ENCODE measurements at places on chromosomes 3 and 15.

DNA sequence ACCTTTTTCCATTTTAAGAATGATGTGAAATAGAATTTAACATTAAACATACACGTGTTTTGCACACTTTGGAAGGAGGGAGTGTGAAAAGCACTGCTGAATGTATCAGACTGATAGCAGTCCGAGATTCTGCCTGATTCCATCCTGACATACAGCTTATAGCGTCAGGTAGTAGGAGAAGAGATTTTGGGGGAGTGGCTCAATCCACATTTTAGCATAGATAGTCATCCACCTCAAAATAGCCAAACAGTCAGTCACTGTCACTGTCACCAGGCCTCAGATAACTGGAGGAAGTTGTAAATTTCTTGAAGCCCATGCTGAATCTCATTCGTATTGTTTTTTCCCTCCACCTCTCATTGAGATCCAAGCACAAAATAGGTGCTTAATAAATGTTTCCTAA, 35.4 kb upstream of the ARHGEF26 start:
- DNase-seq: no peak

- peak; percentile 71 for DNase-seq
Observed at GRCh38 chr3:41352510-41352909, 153.2 kb downstream of the CTNNB1 start.

DNA sequence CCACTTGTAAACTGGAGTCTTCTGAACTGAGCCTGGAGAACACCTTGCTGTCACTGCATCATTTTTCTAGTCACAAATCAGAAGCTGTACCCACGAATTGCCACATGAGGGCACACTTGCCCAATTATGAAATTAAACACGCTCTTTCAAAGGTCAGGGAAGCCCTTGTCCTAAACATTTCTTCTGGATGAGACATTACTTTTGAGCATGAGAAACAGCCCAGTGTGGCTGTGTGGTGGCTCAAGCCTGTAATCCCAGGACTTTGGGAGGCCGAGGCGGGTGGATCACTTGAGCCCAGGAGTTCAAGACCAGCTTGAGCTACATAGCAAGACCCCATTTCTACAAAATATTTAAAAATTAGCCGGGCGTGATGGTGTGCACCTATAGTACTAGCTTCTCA, 27.5 kb upstream of the CFAP161 start:
- peak; percentile 79 for DNase-seq

- no peak for DNase-seq
Observed at GRCh38 chr3:187210545-187211327, 13.4 kb downstream of the RTP1 start.

DNA sequence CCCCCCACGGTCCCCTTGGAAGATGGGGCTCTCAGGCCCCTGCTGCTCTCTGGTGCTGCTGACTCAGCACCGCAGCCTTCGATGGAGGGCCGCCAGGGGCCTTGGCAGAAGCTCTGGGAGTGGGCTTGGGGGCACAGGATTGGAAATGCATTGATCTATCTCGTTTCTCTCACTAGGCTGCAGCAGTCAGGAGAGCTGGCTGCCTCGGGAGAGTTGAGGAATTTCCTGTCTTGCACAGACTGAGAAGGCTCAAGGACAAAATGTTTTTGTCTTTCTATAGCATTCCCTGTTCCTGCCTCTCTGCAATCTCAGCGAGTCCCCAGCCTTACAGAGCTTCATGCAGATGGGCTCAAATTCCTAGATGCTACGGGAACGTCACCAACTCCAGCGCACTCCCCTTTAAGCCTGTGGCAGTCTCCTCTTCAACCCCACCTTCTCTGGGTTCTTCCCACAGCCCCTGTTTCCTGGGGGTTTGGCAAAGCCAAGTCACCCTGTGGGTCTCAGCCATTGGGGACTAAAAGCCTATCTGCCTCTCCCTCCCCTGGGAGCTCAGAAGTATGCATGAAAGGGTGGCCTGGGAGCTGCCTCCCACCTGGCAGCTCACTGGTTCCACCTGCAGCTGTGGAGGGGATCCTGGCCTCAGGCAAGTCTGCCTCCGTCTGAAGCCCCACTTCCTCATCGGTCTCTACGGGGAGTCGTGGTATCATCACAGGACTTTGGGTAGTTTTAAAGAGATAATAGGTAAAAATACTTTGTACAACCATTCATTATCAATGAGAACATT, 127.4 kb upstream of the HACD2 start:
- no peak for DNase-seq

- DNase-seq: no peak
Observed at GRCh38 chr3:16928386-16929132, 43.8 kb downstream of the PLCL2 start.

DNA sequence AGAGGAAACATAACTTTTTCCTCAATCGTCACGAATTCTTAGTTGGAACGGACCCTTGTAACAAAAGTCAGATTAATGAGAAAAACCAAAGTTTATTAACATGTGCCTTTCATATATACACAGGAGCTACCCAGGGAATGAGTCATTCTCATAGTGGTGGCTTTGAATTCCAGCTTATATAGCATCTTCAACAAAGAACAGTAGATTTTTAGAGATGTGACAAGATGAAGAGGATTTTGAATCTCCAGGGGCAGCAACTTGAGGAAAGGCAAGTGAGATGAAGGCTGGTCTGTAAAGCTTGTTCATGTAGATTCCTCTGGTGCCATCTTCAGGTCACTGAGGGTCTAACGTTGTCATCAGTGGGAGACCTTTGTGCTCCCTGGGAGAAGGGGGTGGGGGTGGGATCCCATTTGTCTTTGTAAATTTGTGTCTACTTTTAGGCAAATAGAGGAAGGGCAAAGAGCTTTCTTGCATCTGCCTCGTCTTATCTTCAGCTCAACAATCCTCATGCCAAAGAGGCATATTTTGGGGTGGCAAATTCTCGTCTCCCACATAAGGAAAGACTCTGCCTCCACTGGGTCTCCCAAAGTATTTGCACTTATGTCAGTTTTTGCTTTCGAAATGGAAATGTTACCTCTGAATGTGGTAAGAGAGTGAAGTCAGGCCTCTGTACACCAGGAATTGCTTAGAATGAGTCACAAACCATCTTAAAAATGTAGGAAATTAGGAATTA, 29.5 kb downstream of the CLEC3B start:
- peak; percentile 66 for DNase-seq

GRCh38 chr3:30042274-30042859, 564.0 kb upstream of the TGFBR2 start:
- peak; percentile 69 for DNase-seq

GRCh38 chr3:151171145-151171757, 31.8 kb downstream of the GPR171 start:
- DNase-seq: peak; percentile 60

GRCh38 chr3:43883729-43884396, 193.1 kb downstream of the ABHD5 start:
- DNase-seq: no peak

DNA sequence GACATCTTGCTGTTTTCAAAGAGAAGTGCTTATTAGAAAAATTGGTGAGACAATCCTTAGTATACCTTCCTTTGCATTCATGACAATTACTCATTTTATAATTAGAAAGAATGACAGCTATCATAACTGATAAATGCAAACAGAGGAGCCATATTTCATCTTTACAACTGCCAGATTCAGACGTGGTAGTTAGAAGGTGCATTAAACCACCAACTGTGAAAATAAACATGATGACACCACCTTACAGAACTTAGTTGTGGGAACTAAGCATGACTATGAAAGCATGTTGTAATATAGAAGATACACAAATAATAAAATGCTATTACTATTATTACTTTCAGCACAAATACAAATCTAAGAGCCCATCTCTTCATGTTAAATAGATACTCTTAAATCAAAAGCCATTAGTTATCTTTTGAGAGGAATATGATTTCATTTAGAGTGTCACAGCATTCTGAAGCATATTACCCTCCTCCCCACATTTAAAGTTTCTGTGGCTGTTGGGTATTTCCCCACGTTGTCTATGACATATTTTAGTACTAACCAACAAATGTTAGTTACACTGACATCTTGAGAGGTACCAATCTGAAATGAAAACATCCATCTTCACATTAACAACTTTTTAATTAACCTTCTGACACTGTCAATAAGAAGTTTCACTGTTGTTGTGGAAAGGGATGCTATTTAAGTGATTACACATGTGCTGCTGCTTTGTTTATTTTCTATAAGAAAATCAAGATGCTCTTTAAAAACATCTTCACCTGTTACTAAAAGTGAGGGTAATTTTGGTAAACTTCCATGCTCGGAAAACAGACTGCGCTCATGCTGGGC, 163.8 kb downstream of the LSAMP start:
- no peak for DNase-seq

DNA sequence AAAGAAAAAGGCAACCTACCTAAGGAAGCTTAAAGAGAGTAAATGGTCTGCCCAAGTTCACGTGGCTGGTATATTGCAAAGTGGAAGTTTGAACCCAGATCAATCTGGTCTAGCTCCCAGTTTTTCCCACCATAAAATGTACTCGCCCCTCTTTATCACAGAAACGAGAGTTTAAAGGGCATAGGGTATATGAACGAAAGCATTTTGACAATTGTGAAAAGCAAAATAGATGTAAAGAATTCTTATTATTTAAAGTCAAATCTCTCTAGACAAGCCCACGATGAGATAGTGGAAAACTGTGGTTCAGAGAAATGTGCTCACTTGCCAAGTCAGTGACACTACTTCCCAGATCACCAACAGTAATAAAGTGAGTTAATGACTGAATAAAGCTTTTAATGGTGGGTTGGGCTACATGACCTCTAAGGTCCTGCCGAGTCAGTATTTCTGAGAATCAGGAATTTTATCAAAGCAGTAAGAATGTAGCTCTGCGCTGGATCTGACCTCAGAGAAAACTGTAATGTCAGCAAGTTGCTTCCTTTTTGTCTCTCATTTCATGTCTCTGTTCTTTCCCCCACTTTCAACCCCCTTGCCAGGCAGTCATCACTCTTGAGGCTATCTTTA, 23.3 kb upstream of the NEO1 start:
- DNase-seq: no peak

GRCh38 chr3:193737191-193737751, 144.3 kb downstream of the OPA1 start:
- DNase-seq: no peak

DNA sequence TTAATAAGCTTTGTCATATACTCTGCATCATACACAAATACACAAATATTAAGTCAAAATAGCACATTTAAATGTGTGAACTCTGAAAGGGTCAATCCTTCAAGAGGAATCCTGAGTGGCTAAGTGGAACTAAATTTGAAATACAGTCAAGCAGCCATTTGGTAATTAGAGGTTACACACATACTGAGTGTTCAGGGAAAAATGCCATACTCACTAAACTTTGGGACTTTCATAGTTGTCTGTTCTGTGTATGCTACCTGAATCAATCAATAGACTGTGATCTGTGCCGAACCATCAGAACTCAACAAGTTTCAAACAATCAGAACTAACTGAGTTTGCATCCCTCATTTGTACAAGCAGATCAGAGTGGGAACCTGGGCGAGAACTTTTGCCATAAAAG, 15.3 kb downstream of the ANKRD28 start:
- DNase-seq: no peak

DNA sequence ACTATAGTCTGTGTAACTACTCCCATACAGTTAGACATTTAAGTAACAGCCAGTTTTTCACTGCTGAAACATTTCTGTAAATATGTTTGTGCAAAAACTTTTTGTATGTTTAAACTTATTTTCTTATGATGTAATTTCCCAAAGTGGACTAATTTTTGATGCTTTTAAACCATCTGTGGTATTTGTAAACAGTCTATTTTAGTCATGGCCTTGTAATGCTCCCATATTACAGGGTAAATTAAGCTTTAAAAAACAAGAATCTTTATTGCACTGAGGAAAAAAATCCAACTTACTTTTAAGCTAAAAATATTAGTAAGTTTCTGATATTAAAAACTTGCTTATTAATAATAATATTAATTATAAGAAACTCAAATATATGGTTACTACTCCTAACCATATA, 13.5 kb downstream of the CCDC14 start:
- DNase-seq: no peak

DNA sequence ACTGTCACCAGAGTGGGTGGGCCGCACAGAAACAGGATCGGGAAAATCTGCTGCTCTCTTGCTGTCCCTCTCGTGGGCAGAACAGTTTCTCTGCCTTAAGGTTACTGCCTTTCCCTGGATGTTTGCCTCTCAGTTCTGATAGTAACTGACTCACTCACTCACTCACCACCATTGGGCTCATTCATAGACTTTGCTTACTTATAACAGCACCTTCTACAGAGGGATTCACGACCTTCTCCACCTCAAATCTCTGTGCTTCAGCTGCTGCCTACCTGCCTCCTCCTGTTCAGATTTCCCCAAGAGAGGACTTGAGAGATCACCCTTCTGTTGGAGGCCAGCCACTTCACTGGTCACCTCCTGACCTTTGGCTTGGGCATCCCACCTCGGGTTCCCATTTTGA, 147.7 kb upstream of the ICE2 start:
- no peak for DNase-seq

DNA sequence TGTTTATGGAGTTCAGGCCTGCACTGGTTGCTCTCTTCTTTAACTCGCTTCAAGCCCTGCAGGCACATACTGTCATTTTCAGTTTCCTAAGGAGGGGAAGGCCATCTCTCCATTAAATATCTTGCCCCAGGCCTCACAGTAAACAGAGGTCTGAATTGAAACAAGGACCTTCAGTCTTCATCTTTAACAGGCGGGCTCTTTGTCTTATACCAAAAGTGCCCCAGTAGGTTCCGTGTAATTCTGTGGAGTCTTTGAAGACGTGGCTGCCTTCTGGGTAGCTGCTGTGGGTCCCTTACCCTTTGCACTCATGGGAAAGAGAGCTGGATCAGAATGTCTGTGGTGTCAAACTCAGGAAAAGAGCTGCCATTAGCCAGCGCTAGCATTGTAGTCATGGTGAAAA, 161.2 kb downstream of the APBA2 start:
- DNase-seq: no peak

DNA sequence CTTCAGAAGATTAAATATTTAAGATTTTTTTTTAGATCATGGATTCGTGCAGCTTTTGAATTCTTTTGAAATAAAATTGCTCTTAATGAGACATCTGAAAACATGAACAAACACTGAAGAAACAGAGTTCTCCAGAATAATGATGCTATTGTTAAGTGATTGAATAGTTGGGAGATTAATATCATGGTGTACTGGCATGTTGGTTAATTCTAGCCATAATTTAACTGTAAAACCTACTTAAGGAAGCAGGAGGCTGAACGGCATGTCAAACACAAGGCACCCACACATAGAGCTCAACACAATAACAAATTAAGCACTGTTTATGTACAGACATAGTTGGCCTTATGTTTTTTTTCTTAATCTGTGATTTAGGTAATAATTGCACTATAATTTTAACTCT, 185.6 kb downstream of the RBMS3 start:
- DNase-seq: no peak
